ENCODE measurements at places on chromosomes 3 and 15. TPM values are rescaled to one million over a fixed set of nuclear protein-coding genes. Genes with fewer than 3 reads are reported as not detected.
A peak's percentile ranks its signal among the peaks of the same experiment; 100 is the strongest.

DNA sequence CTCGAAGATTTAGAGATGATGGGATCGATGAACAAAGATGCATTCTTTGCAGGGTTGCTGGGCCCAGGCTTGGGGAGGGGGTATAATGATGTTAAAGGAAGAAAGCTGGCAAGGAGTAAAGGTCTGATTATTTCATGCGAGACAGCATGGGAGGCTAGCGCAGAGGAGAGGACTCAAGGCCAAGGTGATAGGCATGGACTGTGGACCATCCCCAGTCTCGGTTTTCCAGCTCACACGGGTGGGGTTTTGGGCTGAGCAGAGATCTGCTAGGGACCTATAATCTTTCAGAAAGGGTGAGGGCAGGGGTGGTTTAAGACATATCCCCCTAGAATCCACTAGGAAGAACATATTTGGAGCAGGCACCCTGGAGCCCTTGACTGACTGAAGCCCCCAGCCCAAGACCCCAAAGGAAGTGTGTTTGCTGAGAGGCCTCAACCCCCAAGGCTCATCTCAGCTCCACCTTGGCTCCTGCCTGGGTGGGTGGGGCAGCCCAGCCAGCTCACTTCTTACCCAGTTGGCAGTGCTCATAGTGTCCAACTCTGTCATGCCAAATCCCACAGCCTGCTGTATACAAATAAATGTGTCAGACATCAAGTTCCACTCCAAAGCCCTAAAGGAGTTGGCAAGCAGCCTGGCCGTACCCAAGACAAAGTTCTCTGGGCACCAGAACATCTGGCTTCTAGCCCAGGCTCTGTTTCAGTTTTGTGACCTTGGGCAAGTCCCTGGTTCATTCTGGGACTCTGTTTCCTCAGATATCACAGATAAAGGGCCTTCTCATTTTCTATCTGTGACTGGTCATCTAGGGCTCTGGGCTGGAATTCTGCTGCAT is 17.9 kb downstream of the ACSBG1 start:
- DNase-seq, result no peak

DNA sequence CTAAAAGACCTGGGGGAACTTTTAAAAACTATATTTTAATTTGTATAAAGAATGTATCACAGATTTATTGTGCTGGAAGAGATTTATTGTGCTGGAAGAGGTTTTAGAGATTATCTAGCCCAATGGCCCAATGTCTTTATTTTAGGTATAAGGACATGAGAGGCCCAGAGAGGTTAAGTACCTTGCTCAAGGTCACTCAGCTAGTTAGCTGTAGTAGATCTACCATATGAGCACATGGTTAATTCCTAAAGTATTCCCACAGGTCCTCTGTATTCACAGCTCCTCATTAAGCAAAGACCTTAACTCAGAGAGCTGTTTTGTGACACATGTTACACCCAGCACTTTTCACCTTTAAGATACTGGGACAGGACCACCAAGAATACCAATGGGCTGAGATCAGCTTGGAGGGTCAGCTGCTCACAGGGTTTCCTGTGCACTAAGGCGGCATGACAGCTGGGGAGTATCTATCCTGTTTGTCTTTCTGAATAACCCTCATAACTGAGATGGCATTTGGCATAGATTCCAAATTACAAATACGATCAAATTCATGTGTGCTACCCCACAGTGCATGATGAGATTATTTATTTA is 143.1 kb upstream of the TBL1XR1 start:
- DNase-seq, result no peak

GRCh38 chr3:18780959-18781358 is 355.8 kb upstream of the SATB1 start:
- no peak for DNase-seq

DNA sequence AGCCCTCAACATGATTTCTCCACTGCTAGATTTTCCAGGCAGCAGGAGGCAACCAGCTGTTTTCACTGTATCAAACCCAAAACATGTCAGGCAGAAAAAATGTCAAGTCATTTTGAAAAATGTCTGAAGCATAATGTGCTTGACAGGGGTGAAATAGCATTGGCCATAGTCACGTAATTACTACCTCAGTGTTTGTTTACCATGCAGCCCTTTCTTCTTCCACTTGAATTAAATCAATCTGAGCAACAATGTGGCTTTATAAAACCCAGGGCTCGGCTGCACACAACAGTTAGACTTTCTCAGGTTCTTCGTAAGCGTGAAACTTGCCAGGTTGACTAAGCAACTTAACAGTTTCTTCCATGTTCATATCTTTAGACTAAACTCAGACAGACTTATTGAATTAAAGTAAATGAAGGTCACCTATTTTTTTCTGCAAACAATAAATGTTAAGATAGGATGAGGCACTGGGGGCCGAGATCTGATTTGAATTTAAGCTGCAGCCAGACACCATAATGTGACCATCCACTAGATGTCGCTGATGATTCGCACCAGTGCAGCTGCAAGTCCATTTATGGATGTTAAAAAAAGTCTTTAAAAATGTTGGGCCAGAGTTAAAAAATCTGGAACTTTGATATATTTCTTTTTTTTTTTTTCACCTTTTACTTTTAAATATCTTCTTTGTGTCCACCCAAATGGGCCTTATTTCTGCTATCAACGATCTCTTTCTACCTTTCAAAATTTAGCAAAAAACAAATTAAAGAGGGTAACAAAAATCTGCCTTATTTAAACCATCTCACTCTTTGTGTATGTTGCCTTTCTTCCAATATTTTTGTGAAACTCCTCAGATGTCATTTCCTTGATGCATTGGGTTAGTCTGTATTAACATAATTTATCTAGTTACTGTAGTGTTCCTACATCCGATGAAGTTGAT is 305.9 kb downstream of the CACNA2D3 start:
- DNase-seq, result peak; percentile 87

- no peak for DNase-seq
Observed at GRCh38 chr15:66145726-66146182, 107.8 kb downstream of the MEGF11 start.

The PLA2G4B gene
- 16.5 TPM for total RNA-seq
